ENCODE measurements at places on chromosomes 3 and 15. TPM values are rescaled to one million over a fixed set of nuclear protein-coding genes. Genes with fewer than 3 reads are reported as not detected.

SPG21 gene
- total RNA-seq: 53.3 TPM

DNA sequence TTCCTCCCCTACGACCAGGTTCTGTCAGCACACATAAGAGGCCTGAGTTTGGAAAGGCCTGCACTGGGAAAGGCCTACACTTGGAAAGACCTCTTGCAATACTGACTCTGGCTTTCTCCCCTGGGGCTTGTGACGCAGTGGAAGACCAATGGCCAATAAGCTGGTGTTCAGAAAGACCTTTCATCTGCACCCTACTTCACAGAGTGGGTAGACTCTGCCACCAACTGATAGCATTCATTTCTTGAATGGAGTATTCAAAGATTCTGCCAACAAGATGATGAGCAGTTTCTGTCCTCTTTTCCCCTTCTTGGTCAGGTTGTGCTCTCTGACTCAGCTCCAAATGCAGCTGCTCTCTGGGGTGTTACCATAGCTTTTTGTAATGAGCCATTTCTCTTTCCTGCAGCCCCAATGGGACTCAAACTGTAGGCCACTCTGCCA, 48.8 kb downstream of the TIPARP start:
- DNase-seq: no peak

- no peak for DNase-seq
Observed at GRCh38 chr3:136192831-136193230, 3.3 kb downstream of the MSL2 start.

GRCh38 chr3:31188112-31188511, 293.7 kb upstream of the GADL1 start:
- no peak for DNase-seq

DNA sequence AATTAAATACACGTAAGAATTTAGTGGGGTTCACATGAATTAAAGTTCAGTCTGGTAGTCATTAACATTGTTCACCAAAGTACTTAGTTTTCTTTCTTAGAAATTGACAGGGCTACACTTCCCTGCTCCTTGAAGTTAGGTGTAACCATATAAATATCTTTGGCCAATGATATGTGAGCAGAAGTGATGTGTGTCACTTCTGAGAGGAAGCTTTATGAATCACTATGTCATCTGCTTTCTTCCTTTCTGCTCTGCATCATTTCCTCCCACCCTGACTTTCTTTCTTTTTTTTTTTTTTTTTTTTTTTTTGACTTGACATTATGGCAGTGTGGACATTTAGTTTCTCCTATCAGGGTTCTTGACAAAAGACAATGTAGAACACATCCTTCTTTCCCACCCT, 156.2 kb upstream of the COL8A1 start:
- no peak for DNase-seq

GRCh38 chr15:28271697-28272260, 50.2 kb downstream of the HERC2 start:
- DNase-seq: no peak

- DNase-seq: no peak
Observed at GRCh38 chr15:92809880-92810361, 90.2 kb upstream of the CHD2 start.

DNA sequence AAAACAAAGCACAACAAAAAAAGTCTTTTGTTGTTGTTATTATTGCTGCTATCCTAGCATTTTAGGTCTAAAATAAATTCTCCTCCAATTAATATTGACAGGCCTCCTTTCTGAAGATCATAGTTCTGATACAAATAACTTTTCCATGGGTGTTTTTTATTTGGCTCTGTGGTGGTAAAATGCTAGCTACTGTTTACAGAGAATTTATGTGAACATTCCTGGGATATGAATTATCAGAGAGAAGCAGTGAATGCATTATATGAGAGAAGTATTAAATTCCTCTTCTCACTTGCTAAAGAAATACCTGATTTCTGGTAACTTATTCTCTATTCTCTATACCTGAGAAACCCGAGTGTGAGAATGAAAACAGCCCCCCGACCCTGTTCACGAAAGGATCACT, 57.5 kb upstream of the TMCO5A start:
- DNase-seq: no peak
